H1 (cell line): ENCODE measurements at places on chromosomes 7 and 10. TPM values are rescaled to one million over a fixed set of nuclear protein-coding genes. Genes with fewer than 3 reads are reported as not detected.

- H3K27me3 ChIP-seq = no peaks in the 10 kb centered on the region
- H3K27ac ChIP-seq = no peak overlapping the region
- no peaks in the 10 kb centered on the region for H3K36me3 ChIP-seq
- no peak overlapping the region for H3K4me3 ChIP-seq
- DNase-seq = no peak
Observed at GRCh38 chr7:150443793-150444540, 6.5 kb upstream of the GIMAP8 start.

CLDN12 gene
- polyA plus RNA-seq = 124 and 127 TPM in 2 replicates

PAX4 gene
- polyA plus RNA-seq = 0.11 and 0.20 TPM in 2 replicates

ASIC3 gene
- 1.6 and 4.3 TPM in 2 replicates for polyA plus RNA-seq

- DNase-seq = no peak
- no peaks in the 10 kb centered on the region for H3K4me1 ChIP-seq
- no peak overlapping the region for H3K27ac ChIP-seq
- no peaks in the 10 kb centered on the region for H3K27me3 ChIP-seq
- peaks cover 33% of the 10 kb centered on the region for H3K36me3 ChIP-seq
Observed at GRCh38 chr7:44980393-44981034, 1.7 kb upstream of the MYO1G start.

- H3K4me3 ChIP-seq = no peak overlapping the region
- no peaks in the 10 kb centered on the region for H3K36me3 ChIP-seq
- H3K27ac ChIP-seq = no peak overlapping the region
- H3K27me3 ChIP-seq = no peaks in the 10 kb centered on the region
Observed at GRCh38 chr10:119748871-119749270, 23.0 kb downstream of the INPP5F start.

GRCh38 chr10:25530306-25530705 is 355.5 kb downstream of the GPR158 start:
- no peaks in the 10 kb centered on the region for H3K27me3 ChIP-seq
- no peaks in the 10 kb centered on the region for H3K4me1 ChIP-seq

GRCh38 chr7:90626013-90626412 is 29.9 kb downstream of the CDK14 start:
- H3K36me3 ChIP-seq = no peaks in the 10 kb centered on the region
- H3K4me1 ChIP-seq = peaks cover 16% of the 10 kb centered on the region
- H3K27me3 ChIP-seq = no peaks in the 10 kb centered on the region

FGL2 gene
- not detected in 2 replicates for polyA plus RNA-seq

RSPH10B2 gene
- polyA plus RNA-seq = 0.14 and 0.20 TPM in 2 replicates

DNA sequence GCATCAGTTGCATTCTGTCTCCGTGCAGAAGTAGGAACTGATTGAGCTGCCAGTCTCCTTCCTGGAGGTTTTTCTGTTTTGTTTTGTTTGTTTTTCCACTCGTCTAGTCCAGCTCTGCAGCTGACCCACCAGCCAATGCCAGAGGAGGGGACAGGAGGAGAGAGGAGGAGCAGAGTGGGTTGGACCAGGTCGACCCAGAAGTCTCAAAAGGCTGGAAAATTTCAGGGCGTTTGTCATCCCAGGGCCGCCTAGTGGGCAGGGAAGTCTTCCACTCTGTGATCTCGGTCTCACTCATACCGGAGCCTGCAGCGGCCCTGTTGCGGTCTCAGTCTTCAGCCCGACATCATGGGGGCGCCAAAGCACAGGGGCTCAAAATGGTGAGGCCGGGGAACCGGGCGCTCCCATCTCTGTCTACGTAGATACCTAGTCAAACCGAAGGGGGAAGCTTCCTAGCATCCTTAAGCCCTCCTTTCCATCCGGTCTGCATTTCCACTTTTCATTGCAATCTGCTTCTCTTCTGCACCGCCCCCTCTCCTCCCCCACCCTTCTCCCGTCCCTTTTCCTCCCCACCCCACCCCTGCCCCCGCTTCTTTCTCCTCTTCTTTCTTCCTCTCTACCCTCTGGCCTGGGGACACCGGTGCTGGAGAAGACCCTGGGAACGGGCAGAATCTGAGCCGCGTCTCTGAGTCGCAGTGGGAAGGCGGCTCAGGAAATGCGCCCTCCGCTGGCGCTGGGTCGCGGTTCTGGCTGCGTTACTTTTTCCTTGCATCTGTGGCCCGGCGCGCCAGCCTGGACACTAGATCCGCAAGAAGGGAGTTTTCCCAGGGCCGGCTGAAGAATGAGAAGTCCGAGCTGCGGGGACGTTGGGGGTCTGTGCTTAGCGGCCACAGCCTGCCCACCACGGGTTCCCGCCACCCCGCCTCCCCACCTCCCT is 16.2 kb upstream of the PAX2 start:
- H3K36me3 ChIP-seq = no peaks in the 10 kb centered on the region
- no peak overlapping the region for H3K27ac ChIP-seq
- peaks cover 20% of the 10 kb centered on the region for H3K4me1 ChIP-seq
- H3K4me3 ChIP-seq = no peak overlapping the region

GRCh38 chr7:95694334-95694733 is 78.0 kb upstream of the DYNC1I1 start:
- no peaks in the 10 kb centered on the region for H3K27me3 ChIP-seq
- H3K27ac ChIP-seq = no peak overlapping the region
- H3K36me3 ChIP-seq = no peaks in the 10 kb centered on the region
- H3K4me3 ChIP-seq = no peak overlapping the region

SEMA3D gene
- polyA plus RNA-seq = 1.1 and 1.6 TPM in 2 replicates

CFAP46 gene
- polyA plus RNA-seq = 2.2 and 2.6 TPM in 2 replicates

GRCh38 chr7:51226063-51226755 is 90.4 kb downstream of the COBL start:
- peaks cover 11% of the 10 kb centered on the region; the same call in 1 of the 2 replicates for H3K4me1 ChIP-seq
- no peak overlapping the region for H3K4me3 ChIP-seq
- no peaks in the 10 kb centered on the region for H3K27me3 ChIP-seq
- no peaks in the 10 kb centered on the region for H3K36me3 ChIP-seq
- DNase-seq = peak; percentile 41

DNA sequence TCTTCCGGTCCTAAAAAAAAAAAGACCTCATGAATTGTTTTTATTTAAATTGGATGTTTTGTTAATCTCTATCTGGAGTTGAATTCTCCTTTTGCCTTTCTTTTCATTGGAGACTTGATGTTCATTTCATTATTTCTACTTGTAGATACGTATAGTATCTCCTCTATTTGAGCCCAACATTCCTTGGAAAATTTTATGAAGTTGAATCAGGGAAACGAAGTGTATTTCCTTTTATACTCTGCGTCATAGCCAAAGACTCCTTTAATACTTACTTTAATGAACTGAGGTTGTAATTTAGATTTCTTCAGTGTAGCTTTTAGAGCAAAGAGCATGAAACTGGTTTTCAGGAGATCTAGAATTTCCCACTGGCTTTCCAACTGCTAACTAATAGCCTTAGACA is 132.4 kb downstream of the KIAA1217 start:
- no peaks in the 10 kb centered on the region for H3K27me3 ChIP-seq
- DNase-seq = no peak
- no peaks in the 10 kb centered on the region for H3K36me3 ChIP-seq
- no peak overlapping the region for H3K27ac ChIP-seq
- H3K4me3 ChIP-seq = no peak overlapping the region

DNA sequence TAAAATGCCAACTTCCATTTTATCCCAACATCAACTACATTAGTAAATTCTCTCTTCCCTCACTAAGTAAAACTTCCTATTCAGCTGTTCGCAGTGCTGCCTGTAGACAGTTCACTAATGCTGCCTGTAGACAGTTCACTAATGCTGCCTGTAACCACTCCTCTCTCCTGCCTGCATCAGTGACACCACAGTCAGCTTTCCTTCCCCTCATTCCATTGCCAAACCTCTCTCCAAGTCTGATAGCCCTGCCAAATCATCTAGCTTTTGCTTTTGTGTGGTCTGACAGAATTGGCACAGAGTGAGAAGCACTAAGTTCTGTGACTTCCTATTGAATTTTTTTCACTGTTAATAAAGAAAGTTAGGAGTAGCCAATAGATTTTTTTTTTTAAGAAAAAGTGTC is 43.0 kb upstream of the MACC1 start:
- H3K27me3 ChIP-seq = no peaks in the 10 kb centered on the region
- H3K4me1 ChIP-seq = no peaks in the 10 kb centered on the region; the same call in 1 of the 2 replicates
- no peak for DNase-seq
- H3K4me3 ChIP-seq = no peak overlapping the region
- no peaks in the 10 kb centered on the region for H3K36me3 ChIP-seq

GRCh38 chr10:45278860-45279498 is 36.4 kb downstream of the OR13A1 start:
- H3K36me3 ChIP-seq = no peaks in the 10 kb centered on the region
- no peaks in the 10 kb centered on the region for H3K27me3 ChIP-seq
- DNase-seq = no peak
- peaks cover 5% of the 10 kb centered on the region; the same call in 1 of the 2 replicates for H3K4me1 ChIP-seq
- no peak overlapping the region for H3K27ac ChIP-seq

ITGA8 gene
- 0.02 TPM in 1 of 2 replicates, not detected in the other for polyA plus RNA-seq

AASS gene
- polyA plus RNA-seq = 203 and 207 TPM in 2 replicates

GRCh38 chr7:96685755-96686154 is 23.9 kb downstream of the SEM1 start:
- H3K27ac ChIP-seq = no peak overlapping the region
- H3K36me3 ChIP-seq = peaks cover 2% of the 10 kb centered on the region; the same call in 1 of the 2 replicates

DNA sequence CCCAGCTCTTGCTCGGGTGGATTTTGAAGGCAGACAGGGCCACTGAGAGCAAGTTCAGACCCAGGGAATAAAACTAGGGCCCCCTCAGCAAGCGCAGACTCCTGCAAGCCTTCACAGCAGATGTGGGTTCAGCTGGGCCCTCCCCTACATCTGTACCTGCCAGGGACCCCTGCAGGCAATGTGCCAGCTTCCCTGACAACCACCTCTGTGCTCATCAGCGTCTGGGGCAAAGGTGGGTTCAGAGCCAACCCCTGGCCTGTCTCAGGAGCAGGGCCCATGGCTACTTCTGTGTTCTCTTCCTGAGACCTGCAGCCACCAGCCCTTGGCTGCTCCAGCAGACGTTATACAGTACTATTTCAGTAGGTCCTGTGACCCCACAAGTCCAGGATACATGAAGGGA is 189.5 kb downstream of the DIP2C start:
- H3K27me3 ChIP-seq = peaks cover 2% of the 10 kb centered on the region
- no peak overlapping the region for H3K4me3 ChIP-seq
- no peaks in the 10 kb centered on the region for H3K36me3 ChIP-seq
- H3K4me1 ChIP-seq = 0 out of 2 replicates have a peak, but pooled peaks cover 3% of the 10 kb centered on the region
- H3K27ac ChIP-seq = no peak overlapping the region
- no peak for DNase-seq

ZPBP gene
- polyA plus RNA-seq = not detected in 2 replicates

MSS51 gene
- 1.5 and 2.6 TPM in 2 replicates for polyA plus RNA-seq

GRCh38 chr10:95462740-95463667 is 98.2 kb downstream of the SORBS1 start:
- H3K4me1 ChIP-seq = peaks cover 21% of the 10 kb centered on the region
- no peak overlapping the region for H3K27ac ChIP-seq
- H3K27me3 ChIP-seq = no peaks in the 10 kb centered on the region
- no peaks in the 10 kb centered on the region for H3K36me3 ChIP-seq
- no peak overlapping the region for H3K4me3 ChIP-seq

GRCh38 chr7:1312136-1313070 is 79.7 kb downstream of the UNCX start:
- H3K36me3 ChIP-seq = no peaks in the 10 kb centered on the region
- H3K4me1 ChIP-seq = no peaks in the 10 kb centered on the region
- no peak overlapping the region for H3K27ac ChIP-seq
- DNase-seq = no peak
- no peak overlapping the region for H3K4me3 ChIP-seq
- no peaks in the 10 kb centered on the region for H3K27me3 ChIP-seq

DNA sequence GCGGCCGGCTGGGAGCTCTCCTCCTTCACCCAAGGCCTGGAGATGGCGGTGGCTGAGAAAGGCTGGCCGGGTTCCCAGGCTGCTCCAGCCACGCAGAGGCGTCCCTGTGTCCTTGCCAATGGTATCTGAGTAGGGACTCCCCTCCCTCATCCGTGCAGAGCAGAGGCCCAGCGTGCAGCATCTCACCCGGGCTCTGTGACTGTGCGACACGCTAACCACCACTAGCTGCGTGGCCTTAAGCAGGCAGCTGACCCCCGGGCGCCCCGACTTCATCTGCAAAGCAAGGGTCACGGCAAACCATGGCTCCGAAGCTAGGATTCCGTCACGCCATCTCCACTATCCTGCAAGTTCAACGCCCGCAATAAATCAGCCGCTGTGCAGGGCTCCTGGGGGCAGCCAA is 47.2 kb upstream of the TNRC18 start:
- no peak overlapping the region; the same call in 1 of the 2 replicates for H3K27ac ChIP-seq
- H3K27me3 ChIP-seq = no peaks in the 10 kb centered on the region
- H3K36me3 ChIP-seq = no peaks in the 10 kb centered on the region

DNA sequence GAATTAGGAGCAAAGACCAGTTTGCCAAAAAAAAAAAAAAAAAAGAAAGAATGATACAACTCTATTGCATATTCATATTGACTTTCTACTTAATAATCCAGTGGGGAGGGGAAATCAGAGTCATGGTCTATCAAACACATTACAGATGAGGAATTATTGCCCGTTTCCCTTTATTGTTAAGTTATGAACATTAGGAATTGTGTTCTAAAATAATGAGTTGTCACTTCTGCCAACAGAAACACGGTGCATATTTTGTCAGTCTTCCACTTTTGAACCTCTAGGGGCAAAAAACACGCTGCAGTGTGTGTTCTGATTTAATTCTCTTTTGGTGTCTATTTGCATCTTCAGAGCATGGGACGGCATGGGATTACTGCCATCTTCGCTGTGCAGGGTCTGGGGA is 115.7 kb upstream of the RHOBTB1 start:
- no peaks in the 10 kb centered on the region for H3K27me3 ChIP-seq
- H3K4me3 ChIP-seq = no peak overlapping the region
- no peaks in the 10 kb centered on the region for H3K36me3 ChIP-seq
- H3K4me1 ChIP-seq = no peaks in the 10 kb centered on the region
- no peak for DNase-seq

DNA sequence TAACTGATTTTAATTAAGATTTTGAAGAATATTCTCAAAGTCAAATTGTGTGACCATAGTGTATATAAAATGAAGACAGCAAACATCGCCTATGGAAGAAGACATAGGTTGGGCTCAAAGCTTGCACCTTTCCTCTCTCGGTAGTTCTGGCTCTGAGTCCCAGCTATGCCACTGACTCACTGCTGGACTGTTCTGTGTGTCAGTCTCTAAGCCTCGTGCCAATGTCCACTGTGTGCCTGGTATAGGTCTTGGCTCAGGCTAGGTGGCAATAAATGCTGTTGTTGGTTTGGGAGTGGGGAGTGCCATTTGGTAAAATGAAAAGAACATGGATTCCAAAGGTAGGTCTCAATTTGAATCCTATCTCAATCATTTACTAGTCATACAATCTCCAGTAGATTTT is 137.5 kb upstream of the RHEB start:
- H3K36me3 ChIP-seq = no peaks in the 10 kb centered on the region
- no peaks in the 10 kb centered on the region; the same call in 1 of the 2 replicates for H3K4me1 ChIP-seq
- DNase-seq = no peak
- H3K4me3 ChIP-seq = no peak overlapping the region
- H3K27ac ChIP-seq = no peak overlapping the region

- no peaks in the 10 kb centered on the region for H3K27me3 ChIP-seq
- no peak overlapping the region for H3K27ac ChIP-seq
- no peak for DNase-seq
- no peaks in the 10 kb centered on the region; the same call in 1 of the 2 replicates for H3K4me1 ChIP-seq
- no peak overlapping the region for H3K4me3 ChIP-seq
Observed at GRCh38 chr7:610141-610530, 90.5 kb upstream of the PDGFA start.

DNA sequence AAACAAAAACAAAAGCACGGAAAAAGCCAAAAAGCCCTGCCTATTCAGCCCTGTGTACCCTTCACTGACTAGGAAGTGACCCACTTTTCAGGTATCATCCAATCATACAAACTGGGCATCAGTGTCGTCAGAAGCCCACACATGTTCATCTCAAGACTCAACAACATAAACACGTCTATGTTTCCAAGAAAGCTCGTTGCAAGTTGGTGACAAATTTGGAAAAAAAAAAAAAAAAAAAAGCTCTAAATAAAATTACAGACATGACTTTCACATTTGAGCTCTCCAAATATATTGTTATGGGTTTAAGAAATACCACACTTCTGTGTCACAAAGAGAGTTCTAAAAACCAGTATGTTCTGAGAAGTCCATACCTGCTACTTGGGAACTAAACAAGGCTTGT is 204.7 kb upstream of the KLF14 start:
- H3K4me1 ChIP-seq = peaks cover 5% of the 10 kb centered on the region
- H3K27ac ChIP-seq = no peak overlapping the region
- no peak overlapping the region for H3K4me3 ChIP-seq
- DNase-seq = no peak
- H3K36me3 ChIP-seq = no peaks in the 10 kb centered on the region
